ENCODE measurements at places on chromosomes 16 and 17. TPM values are rescaled to one million over a fixed set of nuclear protein-coding genes. Genes with fewer than 3 reads are reported as not detected.

Gene RNU2-1
- 5,662 TPM for total RNA-seq

Gene CDRT15
- not detected for total RNA-seq

Gene PRR35
- total RNA-seq = not detected

Gene CLEC18A
- 3.6 TPM for total RNA-seq

Gene CHST4
- total RNA-seq = 72.9 TPM

Gene CCDC137
- total RNA-seq = 37.8 TPM

Gene OR1F1
- 0.40 TPM for total RNA-seq

Gene HYDIN
- 2.9 TPM for total RNA-seq

GRCh38 chr16:81551151-81551808 lies 106.7 kb downstream of the CMIP start:
- no peak for DNase-seq

DNA sequence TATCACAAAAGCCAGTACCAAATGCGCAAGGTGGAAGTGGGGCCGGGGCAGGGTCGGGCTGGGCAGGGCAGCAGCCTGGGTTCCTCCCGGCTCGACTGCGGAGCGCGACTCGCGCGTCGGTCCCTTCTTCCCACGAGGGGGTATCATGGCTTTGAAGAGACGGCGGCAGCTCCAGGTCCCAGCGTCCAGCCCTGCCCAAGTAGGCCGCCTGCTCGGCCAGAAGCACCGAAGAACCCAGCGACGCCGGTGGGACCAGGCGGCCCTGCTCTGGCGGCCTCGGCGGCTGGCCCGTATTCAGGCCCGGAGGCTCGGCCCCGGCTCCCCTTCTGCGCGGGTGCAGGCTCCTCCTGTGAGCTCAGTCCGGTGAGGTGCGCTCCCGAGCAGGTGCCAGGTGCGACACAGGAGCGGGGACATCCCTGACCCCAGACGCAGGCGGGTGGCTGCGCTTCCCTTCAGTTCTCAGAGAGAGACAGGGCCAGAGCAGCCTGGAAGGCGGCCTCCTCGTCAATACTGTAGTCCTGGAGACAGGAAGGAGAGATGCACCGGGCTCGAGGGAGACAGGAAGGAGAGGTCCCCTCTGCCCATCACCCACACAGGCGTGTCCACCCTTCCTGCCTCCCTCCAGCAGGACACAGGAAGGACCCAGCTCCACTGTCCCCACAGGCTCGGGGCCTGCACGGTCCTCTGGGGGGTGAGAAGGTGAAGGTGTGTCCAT lies 8.9 kb downstream of the RNF166 start:
- DNase-seq = no peak

GRCh38 chr17:67751101-67752074 lies 33.7 kb downstream of the NOL11 start:
- no peak for DNase-seq

DNA sequence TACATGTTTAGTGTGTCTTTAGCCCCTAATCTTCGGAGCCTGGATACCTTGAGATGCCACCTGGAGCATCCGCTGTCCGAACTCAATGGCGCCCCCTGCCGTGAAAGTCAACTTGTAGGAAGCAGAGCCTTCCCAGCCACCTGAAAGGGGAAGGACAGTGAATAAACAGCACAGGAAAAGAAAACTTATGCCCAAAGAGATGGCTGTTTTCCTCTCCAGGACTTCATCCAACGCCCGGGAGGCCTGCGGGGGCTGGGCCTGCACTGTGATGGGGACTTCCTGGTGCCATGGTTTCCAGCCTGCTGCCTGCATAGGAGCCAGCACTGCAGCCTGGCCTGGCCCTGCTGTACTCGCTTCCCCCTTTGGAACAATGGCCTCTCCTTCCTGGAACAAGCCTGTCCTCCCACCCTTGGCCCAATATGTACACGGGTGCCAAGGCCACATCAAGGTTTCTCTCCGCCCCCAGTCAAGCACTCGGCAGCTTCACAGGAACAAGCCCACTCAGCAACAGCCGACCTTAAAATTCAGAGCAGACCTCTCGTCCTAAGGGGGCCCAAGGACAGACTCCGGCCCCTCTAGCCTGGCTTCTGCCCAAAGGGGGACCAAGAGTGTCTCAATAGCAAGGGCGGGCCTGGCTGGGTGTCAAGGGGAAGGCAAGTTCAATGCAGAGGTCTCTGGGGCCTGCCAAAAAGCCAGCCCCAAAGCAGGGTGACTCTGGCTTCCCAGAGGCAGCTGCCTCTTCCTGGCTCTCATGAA lies 4.5 kb upstream of the UNC13D start:
- DNase-seq = peak; percentile 82

GRCh38 chr17:50424996-50425681 lies 879 bp upstream of the ACSF2 start:
- DNase-seq = no peak

DNA sequence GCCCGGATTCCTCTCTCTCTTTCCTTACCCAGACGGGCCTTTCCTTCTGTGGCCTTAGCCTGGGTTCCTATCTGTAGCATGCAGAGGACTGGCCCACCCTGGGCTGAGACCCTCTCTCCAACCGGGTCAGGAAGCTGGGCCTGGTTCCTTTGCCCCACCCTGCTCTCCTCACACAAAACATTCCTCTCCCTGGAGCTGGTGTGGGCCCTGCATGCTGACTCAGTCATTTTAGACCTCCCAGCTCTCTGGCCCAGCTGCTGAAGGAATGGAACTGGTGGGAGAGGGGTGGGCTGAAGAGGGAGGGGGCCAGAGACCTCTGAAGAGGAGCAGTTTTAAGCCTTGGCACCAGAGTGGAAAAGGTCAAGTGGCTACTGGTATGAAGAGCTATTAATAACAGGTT lies 957 bp downstream of the MYL4 start:
- no peak for DNase-seq

DNA sequence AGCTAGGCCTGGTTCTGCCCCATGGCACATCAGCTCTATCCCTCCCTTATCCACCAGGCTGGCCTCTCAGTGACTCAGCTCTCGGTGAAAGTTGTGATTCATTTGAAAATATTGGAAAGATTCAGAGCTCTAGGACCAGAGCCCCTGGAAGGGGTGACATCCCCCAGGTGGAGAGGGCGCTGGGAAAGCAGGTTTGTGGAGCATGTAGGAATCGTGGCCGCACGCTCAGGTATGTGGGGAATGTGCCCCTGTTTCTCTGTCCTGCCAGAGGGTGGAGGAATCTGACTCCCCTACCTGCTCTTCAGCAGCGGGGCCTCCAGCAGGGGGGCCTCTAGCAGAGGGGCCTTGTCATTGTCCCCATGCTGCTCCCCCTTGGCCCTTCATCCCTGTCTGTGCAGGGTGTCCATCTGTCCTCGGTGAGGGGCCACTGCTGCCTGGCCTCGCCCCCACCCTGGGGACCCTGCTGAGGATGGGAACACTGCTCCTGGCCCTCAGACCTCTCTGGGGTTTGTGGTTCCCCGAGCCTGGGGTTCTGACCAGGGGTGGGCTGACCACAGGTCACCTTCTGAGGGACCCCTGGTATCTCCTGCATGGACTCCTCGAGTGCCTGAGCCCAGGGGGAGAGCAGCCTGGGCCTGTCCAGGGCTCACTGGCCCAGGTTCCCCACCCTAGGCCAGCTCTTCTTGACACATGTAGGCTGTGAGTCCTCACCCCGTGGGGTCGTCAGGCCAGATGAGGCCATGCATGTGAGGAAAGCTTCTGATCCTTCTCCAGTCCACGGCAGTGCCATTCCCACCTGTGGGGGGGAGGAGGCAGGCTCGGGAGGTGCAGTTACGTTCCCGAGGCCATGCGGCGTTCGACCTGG lies 47.5 kb downstream of the NT5M start:
- no peak for DNase-seq

- no peak for DNase-seq
These were observed 797 bp downstream of the HES7 start for GRCh38 chr17:8122924-8123694.

- DNase-seq = no peak
These were observed 6.2 kb upstream of the CYB561 start for GRCh38 chr17:63452046-63452961.

GRCh38 chr17:73132085-73132492 lies 32.7 kb upstream of the SSTR2 start:
- no peak for DNase-seq

- DNase-seq = no peak
These were observed 15.0 kb upstream of the MYLK3 start for GRCh38 chr16:46763147-46763546.

- DNase-seq = no peak
These were observed 90.5 kb downstream of the C16orf78 start for GRCh38 chr16:49464093-49464492.

DNA sequence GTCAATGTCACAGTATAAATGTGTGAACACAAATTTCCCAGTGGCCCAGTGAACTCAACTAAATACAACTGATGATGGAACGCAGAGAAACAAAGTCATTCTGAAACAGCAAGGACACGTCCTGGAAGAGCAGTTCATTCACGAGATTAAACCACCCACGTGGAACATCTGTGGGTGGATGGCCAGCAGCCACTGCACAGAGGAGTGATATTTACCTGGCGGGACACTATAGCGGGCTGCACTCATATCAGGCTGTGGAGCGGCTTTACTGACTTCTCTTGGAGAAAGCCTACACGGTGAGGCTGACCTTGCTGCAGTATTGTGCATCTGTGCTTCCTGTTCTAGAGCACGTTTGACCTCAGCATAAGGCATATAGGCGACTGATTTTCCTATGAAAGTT lies 87.3 kb downstream of the TTC19 start:
- DNase-seq = no peak

DNA sequence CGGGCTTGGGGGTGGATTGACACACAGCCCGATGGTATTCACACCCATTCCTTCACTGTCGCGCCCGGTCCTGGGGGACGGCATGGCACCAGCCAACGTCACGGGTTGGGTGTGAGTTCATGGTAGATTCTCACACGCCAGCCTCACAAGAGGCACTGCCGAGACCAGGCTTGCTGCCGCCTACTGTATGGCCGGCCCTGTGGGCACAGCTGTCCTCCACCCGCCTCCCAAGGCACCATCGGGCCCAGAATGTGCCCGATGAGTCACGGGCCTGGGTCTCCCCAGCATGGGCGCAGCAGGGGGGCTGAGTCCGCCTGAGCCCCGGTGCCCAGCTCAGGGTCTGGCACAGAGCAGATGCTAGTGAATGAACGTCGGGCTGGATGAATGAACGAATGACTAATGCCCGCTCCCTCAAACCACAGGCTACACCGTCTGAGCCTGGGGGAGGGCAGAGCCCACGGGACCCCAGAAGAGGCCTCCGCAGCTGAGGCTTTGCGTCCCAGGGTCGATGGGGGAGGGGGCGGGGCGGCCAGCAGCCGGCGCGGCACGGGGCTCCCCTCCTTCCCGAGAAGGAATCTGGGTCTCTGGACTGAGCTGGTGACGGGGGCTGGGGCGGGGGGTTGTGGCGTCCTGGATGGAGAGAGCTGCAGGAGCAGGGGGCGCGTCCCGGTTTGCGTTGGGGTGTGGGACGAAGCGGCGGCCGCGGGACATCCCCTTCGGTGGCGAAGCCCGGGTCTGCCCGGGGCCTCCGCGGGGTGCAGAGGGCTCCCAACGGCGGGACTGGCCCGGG lies 829 bp downstream of the PITPNM3 start:
- peak; percentile 53 for DNase-seq

GRCh38 chr17:1398028-1398427 lies 2.0 kb downstream of the YWHAE start:
- DNase-seq = no peak

GRCh38 chr16:10851512-10851911 lies 25.5 kb upstream of the CIITA start:
- DNase-seq = no peak

DNA sequence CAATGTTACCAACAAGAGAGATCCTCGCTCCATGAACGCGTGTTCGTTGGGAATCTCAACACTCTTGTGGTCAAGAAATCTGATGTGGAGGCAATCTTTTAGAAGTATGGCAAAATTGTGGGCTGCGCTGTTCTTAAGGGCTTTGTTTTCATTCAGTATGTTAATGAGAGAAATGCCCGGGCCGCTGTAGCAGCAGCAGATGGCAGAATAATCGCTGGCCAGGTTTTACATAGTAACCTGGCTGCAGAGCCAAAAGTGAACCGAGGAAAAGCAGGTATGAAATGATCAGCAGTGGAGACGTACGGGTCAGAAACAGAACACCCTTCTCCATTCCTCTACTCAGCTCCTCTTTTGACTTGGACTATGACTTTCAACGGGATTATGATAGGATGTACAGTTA lies 13.3 kb downstream of the SOCS1 start:
- no peak for DNase-seq

All from Calu3 (cell line).